Heart left ventricle (tissue), 16 donors: ENCODE measurements at places on chromosomes 3 and 15. TPM values are rescaled to one million over a fixed set of nuclear protein-coding genes. Genes with fewer than 3 reads are reported as not detected.

GRCh38 chr15:35725353-35725752, 179.4 kb upstream of the DPH6 start:
- DNase-seq = no peak

The FGF12 gene
- polyA plus RNA-seq = 21.8 TPM

- DNase-seq = no peak
Measured at GRCh38 chr3:123559040-123559861, 25.6 kb downstream of the HACD2 start.

GRCh38 chr15:92616621-92617548, 38.7 kb downstream of the FAM174B start:
- peak; percentile 29 for DNase-seq

DNA sequence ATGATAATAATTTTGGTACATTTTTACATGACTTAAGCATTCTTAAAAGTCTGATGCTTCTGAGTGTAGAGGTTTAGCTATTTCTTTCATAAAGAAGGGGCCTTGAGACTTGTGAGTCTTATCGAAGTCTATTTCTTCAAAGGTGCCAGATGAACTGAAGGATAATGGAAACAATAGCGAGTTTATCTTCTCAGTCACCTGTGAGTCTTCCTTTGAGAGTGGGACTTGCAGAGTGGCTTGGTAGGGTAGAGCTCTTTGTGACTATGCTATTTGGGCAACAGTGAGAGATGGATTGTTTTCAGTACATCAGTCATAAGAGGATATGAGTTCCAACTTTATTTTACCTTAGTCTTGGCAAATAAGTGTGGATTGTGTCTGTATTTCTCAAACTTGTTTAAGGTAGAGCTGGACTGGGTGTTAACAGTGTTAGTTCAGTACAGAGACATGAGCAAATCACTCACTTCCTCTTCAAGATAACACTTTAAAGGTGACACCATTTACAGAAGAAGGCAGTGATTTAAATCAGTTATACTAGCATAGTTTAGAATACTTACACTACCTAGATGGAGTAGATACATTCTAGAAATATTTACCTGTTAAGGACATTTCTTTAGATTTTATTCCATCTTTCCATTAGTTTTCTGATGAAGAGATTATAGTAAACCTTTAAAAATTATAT, 3.2 kb downstream of the AKAP13 start:
- no peak for DNase-seq

DNA sequence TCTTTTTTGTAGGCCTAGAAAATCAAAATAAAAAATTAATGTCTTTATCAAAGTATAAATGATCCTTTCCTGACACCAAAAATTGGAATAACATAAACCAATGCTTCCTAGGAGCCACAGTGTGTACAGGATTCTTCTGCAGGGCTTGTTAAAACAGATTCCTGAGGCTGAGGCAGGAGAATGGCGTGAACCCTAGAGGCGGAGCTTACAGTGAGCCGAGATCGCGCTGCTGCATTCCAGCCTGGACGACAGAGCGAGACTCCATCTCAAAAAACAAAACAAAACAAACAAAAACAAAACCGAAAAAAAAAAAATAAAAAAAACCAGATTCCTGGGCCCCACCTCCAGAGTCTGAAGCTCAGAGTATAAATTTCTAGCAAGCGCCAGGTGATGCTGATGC, 78.0 kb downstream of the PEX5L start:
- DNase-seq = no peak
